ENCODE measurements at places on chromosomes 6 and 20.
A peak's percentile ranks its signal among the peaks of the same experiment; 100 is the strongest.

- no peak for DNase-seq
These were observed 400.2 kb downstream of the HACE1 start for GRCh38 chr6:104459543-104459942.

DNA sequence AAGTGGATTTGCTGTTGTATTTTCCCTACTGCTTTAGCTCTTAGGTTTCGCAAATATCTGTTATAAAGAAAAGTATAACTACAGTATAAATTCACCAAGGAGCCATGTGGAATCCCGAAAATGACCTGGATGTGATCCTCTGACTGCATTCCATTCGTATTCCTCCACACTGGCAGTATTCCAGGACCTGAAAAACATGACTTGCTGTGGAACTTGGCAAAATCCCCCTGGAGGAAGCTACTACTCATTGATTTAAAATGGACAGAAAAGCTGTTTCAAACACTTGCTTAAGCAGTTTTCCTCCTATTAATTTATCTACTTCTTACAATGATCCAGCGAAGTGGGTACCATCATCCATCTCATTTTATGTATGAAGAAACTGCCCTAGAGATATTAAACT lies 13.3 kb upstream of the ENPP5 start:
- no peak for DNase-seq

- no peak for DNase-seq
These were observed 675 bp downstream of the ZBTB9 start for GRCh38 chr6:33455051-33455450.

GRCh38 chr6:104519566-104519965 lies 340.2 kb downstream of the HACE1 start:
- DNase-seq: no peak

- no peak for DNase-seq
These were observed 250.9 kb upstream of the JAG1 start for GRCh38 chr20:10924644-10925201.

DNA sequence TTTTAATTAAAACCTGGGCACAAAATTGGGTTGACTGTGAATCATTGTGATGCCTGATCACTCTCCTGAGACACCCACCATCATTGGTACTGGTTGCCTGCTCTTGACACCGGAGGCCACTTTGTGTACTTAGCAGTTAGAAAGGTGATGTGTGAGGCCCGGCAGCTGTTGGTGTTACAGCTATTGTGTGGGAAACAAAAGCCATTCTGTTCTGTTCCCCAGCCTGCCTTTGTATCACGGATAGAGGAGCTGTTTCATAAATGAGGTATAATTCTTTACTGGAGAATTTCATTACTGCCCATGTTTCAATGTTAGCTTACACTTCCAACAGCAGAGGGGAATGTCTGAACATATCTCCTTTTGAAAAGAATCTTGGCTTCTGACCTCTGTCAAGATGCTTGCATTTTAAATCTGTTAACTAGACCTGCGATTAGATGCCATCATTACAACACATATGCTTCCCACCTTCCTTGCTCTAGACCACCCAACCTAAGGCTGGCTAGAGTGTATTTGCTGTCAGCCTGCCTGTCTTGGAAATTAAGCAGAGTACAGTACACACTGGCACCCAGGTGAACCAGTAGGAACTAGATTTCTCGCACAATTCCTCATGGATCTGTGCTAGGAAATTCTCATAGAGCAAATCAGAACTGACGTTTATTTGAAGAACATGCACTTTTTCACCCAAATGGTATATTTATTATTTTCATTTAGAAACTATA lies 142.4 kb upstream of the INSM1 start:
- DNase-seq: no peak

DNA sequence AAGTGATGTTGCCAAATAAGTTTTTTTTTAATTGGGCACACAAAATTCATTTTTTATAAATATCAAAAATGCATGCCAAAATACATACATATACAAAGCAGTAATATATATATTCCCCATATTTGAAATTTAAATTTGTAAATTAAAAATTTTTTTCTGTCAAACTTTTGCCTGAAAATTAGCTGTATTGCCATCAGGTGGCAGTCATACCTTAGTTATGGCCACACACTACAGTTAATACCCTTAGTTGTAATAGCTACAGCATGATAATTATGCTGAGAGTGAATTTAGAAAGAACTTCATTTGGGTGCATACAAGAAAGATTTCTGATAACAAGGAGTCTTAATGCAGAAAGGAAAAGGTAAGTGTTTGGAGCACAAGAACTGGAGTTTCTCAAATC lies 46.2 kb upstream of the SDHAF4 start:
- no peak for DNase-seq

DNA sequence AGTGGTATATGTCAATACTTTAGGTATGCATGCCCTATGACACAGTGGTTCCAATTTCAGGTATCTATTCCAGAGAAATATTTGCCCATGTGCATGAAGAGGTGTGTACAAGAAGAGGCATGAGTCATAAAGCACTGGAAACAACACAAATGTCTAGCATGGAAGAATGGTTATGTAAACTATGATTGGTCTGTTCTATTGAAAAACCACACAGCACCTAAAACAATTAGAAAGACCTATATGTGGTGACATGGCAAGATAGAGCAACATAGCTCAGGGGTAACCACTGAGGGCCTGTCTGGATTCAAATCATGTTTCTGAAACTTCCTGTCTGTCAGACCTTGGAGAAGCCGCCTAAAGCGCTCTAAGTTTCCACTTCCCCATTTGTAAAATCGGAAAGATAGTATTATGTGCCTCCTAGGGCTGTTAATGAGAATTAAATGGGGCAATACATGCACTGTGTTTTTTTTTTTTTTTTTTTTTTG lies 76.0 kb upstream of the SHLD1 start:
- no peak for DNase-seq

DNA sequence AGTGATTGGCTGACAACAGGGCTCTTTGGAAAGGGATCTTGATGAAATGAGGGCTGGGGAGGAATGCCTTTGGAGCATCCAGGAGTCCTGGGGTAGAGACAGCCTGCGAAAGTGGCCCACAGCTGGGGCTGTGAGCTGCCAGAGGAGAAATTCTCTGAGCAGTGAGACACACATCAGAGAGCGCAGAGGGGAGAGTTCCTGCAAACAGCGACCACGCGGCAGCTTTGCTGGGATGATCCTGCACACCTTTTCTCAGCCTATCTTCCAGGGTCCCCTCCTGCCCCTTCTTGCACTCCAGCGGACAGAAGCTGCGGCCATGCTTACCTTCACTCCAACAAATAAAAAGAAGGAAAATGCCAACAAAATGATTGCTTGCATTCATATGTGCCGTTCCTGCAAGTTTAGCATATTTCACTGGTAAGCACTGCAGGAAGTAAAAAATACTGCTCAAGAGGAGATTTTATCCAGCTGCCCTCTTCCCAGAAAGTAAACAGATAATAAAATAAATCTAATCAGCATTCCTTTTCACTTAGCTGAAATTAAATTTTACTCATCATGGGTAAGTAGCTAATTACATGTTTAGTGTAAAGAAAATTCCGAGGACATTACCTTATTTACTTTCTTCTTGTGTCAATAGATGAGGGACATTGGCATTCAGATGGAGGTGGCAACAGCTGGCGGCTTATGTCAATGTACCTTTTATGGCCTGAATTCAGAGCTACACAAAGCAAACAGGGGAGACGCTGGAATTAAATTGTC lies 339.9 kb upstream of the ARID1B start:
- DNase-seq: no peak

- no peak for DNase-seq
These were observed 97.4 kb downstream of the PHACTR1 start for GRCh38 chr6:12814015-12814414.

- DNase-seq: no peak
These were observed 32.7 kb upstream of the MANEA start for GRCh38 chr6:95544517-95545225.

DNA sequence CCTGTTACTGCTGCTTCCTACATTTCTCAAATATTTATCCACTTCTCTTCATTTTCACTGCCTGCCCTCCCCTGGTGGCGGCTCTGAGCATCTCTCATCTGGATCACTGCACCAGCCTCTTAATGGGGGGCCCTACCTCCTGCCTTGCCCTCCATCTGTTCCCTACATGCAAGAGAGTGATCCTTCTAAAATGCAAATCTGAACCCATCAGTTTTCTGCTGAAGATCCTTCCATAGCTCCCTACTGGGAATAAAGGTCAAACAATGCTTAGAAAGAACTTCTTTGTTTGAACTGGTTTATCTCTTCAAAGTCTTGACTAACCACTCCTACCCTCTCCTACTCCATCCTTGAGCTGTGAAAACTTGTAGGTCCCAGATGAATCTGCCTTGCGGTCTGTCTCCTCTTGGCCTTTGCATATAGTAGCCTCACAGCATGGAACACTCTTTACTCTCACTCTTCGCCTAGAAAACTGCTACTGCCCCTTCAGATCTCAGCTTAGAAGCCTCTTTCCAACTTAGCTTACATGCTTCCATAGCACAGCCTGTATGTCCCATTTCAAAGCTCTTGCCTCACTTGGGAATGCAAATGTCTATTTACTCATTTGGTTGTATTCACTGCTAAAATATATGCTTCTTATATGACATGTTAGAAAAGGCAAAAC lies 119.3 kb downstream of the QRSL1 start:
- no peak for DNase-seq

GRCh38 chr20:2872459-2873009 lies 747 bp upstream of the PTPRA start:
- DNase-seq: peak; percentile 75

GRCh38 chr20:51628533-51629398 lies 86.2 kb upstream of the NFATC2 start:
- DNase-seq: no peak

GRCh38 chr6:83860359-83860755 lies 868 bp downstream of the CYB5R4 start:
- no peak for DNase-seq

GRCh38 chr20:44073011-44073674 lies 113.8 kb downstream of the JPH2 start:
- DNase-seq: no peak

DNA sequence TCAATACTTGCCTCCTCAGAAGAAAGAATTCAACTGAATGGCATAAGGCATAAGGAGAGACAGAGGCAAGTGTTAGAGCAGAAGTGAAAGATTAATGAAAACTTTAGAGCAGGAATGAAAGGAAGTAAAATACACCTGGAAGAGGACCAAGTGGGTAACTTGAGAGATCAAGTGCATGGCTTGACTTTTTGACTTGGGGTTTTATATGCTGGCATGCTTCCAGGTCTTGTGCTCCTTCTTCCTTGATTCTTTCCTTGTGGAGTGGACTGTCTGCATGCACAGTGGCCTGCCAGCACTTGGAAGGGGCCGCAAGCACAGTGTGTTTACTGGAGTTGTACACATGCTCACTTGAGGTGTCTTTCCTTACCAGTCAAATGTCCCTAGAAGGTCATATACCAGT lies 222.1 kb upstream of the UFL1 start:
- no peak for DNase-seq

DNA sequence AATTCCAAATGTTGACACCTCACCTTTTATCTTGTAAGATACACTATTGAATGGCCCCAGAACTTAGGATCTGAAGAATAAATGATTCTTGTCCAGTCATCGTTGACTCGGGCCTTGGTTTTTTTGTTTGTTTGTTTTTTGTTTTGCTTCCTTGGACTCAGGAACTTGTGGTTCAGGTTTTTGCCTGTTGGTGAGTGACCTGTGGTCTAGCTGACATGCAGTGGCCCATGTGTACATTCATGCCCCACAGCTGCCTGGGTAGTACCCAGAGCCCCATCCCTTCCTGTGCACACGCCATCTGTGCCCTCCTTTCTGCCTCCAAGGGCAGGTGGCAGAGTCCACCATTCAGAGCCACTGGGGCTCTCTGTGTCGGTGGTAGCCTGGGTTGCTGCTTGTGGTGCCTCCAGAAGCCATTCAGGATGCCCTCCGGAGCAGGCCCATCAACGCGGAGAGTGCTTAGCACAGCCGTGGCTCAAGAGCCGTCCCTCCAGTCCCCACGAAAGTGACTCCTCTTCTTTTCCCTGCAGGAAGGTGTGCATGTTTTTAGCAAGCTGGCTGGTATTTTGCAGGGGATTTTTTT lies 85.9 kb downstream of the SYNJ2 start:
- no peak for DNase-seq

DNA sequence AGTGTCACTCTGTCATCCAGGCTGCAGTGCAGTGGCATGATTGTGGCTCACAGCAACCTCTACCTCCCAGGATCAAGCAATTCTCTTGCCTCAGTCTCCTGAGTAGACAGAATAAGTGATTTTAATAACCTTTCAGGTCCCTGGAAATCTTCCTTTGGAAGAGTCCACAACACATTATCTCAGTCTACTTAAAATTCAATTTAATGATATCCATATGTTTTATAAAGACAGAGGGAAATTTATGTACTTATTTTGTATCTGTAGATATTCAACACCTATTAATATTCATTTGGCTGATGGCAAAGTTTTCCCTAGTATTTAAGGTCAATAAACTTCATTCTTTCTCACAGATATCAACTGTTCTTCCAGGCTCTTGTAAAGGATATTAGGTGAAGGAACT lies 881.4 kb upstream of the GJE1 start:
- DNase-seq: no peak

DNA sequence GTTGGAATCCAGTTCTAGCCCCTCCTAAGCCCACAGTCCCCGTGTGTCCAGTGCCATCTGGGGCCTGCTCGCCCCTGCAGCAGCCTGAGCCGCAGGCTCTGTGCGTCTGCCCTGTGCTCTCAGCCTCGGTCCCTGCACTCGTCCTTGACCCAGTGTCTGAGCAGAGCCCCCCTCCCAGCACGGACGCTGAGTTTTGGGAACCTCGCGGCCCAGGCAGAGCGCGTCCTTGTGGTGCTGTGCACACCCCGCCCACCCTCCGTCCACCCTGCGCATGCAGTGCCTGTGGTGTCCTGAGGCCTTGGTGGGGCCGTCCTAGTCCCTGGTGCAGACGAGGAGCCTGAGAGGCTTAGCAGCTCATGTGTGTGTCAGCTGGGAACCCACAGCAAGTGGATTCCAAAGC lies 31.6 kb downstream of the OSBPL2 start:
- DNase-seq: no peak

DNA sequence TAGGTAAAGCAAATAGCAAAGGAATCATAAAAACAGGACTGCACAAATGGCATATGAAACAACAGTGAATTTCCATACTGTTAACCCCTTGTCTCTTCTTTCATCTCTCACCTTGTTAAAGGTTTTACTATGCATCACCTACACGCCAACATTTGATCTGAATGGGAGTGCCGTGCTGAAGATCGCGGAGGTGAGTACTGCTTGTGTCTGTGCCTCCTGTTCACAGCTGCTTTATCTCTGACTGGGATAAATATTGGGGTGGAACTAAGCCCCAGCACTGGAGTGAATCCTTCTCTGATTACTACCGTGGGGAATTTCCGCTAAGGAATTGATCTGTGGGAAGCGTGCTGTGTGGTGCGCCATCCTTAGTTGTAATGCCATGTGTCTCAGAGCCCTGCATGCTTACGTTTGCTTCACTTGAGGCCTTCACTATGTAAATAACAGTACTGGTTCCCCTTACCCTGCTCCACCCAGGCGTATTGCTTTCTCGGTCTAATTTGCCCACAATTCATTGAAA lies 11.4 kb upstream of the PBOV1 start:
- DNase-seq: no peak

- no peak for DNase-seq
These were observed 113.3 kb downstream of the LY86 start for GRCh38 chr6:6701864-6702263.

GRCh38 chr20:5197847-5198650 lies 71.2 kb downstream of the CDS2 start:
- DNase-seq: no peak

- DNase-seq: no peak
These were observed 152.9 kb upstream of the RUNX2 start for GRCh38 chr6:45175272-45175671.
